ENCODE measurements at places on chromosomes 6 and 20.

DNA sequence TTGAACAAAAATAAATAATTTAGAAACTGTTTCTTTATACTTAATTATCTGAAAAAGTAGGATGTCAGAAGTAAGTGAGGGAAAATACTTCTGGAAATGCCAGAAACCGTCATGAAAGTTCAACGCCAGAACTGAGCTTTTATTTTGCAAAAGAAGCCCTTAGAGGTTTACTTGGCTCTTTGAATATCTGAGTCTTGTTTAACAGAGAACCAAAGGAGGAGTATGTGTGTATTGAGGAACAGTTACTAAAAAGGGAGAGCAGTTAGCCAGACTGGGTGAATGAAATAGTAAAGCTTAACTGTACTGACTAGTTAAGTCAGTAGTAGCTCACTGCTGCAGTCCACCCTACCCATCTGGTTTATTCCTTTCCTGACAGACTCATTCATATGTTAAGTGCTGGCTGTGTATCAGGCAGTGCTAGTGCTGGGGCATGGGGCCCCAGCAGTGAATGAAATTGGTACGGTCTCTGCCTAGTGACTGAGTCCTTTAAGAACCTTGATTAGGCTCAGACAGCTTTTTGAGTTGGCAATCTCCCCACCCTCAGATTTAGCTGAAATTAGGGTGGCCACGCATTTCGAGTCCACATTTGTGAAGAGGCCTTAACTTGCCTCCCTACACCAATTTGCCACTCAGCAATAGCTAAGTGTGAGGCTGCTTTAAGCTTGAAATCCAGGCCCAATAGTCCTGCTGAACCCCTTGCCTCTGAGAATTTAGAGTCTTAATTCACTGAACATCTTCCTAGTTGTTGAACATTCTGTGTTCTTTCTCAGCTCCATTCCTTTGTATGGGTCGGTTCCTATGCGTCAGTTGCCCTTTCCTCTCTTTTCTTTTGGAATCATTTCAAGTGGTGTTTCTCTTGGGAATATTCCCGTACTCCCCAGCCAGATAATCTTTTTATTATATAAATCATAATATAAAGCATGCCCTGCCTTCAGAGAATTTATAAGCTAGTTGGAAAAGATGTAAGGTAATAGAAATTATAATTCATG, 20.2 kb downstream of the MAP3K4 start:
- no peak for DNase-seq

- peak; percentile 95 for DNase-seq
Observed at GRCh38 chr20:39823224-39823623, 861.1 kb downstream of the DHX35 start.

DNA sequence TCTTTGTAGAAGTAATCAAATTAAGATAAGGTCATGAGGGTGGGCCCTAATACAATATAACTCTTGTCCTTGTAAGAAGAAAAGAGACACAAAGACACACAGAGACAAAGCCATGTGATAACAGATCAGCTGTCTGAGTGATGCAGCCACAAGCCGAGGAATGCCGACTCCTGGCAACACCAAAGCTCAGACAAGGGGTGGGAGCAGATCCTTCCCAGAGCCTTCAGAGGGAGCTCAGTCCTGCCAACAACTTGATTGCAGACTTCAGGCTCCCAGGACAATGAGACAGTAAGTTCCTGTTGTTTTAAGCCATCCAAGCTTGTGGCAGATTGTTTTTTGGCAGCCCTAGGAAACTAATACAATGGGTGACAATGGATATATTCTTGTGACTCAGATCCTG, 325.0 kb upstream of the AGPAT4 start:
- DNase-seq, result no peak

GRCh38 chr6:95318137-95318536, 259.2 kb upstream of the MANEA start:
- no peak for DNase-seq

GRCh38 chr20:32678948-32679347, 5.2 kb upstream of the C20orf203 start:
- peak; percentile 62 for DNase-seq

DNA sequence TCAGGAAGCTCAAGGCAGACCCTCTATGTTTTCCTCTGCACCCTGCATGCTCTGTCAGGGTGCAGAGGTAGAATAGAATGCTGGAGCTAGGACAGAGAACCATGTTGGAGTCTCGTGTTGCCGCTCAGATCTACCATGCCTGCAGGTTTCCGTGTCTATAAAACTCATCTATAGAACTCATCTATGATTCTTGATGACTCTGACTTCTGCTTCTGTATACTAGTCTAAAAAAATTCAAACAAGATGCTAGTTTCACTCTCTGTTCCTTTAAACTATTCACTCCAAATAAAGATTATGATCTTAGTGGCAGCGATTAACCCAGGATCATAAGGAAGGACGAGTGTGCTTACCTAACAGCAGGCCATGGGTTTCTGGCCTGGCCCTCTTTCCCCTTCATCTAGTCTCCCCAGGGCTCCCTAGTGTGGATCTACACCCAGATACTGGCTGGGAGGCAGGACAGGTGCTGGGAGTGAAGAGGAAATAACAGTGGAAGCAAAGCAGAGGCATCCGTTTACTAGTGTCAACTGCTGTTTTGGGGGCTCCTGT, 162.7 kb upstream of the SUPT3H start:
- no peak for DNase-seq

DNA sequence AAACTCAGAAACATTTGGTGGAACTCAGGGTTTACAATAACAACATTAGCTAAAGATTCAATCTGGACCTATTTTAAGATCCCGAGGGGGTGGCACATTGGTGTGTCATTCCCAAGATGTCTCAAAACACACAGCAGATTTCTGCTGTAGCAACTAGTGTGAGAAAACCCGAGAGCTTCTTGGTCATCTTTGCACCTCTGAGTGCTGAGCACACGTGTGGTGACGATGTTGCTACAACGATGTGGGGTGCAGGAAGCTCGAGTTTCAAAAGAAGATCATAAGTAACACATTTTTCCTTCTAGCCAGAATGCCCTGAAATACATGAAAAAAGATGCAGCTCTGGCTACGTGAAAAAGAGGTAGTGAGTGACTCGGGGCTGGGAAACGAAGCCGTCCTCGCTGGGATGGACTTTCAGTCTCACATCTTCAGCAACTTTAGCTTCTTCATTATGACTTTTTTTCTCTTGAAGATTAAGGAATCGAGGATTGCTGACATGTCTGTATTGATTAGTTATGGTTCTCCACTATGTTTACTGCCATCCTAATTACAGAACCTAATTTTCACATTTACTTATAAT, 1.5 kb downstream of the RAMACL start:
- peak; percentile 79 for DNase-seq

GRCh38 chr6:158211273-158212055, 43.3 kb downstream of the GTF2H5 start:
- peak; percentile 73 for DNase-seq

GRCh38 chr6:54310377-54311152, 2.3 kb downstream of the TINAG start:
- DNase-seq, result no peak

DNA sequence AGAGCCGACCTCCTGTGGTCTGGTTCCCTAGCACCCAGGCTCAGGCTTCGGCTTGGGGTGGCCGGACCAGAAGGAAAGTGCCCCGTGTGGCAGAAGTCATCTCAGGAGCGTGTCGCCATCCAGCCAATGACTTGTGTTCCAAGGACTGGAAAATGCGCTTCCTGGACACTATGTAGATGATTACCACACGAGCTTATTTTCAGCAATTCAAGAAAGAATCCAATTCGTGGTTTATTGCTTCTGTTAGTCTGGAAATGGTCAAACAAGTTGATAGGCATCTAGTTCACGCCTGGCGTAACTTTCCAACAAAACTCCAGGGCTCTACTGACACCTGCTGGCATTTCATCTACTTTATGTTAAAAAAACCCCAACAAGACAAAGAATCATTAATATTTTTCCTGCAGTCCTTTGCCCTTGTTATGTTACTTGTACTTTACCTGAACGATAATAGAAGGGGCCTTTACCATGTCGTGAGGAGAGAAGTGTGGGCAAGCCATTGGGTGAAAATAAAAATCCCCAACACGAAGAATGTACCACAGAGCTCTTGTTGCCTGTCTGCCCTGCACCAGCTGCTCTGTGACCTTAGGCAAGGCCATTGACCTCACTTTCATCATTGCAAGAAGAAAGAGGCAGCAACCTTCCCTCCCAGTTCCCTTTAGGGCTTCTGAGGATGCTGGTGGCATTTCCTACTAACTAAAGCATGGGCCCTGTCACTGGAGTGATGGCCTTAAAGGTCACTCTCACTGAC, 154.7 kb upstream of the LAMP5 start:
- peak; percentile 65 for DNase-seq

GRCh38 chr6:47628448-47629272, 69.7 kb upstream of the ADGRF4 start:
- DNase-seq, result no peak

GRCh38 chr6:17966451-17966850, 21.0 kb downstream of the KIF13A start:
- DNase-seq, result peak; percentile 71

GRCh38 chr6:26029857-26030653, 57.2 kb upstream of the HFE start:
- DNase-seq, result no peak

GRCh38 chr6:36574679-36575078, 19.5 kb upstream of the SRSF3 start:
- DNase-seq, result no peak

DNA sequence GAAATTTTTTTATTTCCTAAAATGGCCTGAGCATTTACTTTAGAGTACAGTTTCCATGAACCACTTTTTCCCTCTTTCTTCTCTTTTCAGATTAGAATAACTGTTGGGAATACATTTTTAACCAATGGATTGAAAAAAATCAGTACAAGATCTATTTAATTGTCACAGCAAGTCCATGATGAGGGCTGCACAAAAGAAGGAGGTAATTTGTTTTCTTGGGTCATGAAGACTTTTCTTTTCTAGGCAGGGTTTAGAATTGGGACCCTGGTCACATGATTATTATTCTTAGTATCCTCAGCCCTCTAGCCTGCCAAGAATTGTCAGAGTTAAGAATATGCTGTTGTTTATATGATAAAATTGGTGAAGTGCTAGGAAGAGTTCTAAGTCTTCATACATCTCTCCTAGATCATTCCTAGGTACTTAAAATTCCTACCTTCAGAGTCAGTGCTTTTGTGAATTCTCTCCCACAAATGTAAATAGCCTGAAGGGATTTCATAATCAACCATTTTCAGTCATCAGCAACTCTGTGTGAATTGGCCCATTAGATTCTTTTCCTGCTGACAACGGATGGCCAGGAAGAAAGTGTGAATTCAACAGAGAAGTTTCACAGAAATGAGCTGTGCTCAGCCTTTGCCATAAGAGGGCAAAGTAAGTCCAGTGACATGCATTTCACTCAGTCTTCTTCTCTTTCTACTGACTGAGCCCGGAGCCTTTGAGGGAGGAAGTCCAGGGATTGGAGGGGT, 32.4 kb upstream of the TPBG start:
- DNase-seq, result peak; percentile 50

- DNase-seq, result no peak
Observed at GRCh38 chr6:138559143-138559542, 59.8 kb upstream of the NHSL1 start.

DNA sequence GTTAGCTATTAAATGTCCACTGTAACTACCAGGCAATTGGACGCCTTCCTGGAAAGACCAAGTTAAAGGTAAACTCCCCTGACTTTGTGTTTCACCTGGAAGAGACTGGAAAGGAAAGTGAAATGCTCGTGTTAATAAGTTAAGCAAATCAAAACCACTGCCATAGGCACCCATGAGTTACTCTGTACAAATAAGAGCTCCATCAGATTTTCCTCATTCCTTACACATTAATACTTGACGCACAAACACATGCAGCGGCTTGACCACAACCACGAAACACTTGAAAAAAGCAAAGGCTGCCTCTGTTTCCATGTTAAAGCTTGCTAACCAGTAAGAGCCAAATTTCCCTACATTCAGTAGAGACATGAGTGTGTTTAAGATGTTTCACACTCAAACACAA, 19.8 kb downstream of the GCM1 start:
- peak; percentile 13 for DNase-seq

DNA sequence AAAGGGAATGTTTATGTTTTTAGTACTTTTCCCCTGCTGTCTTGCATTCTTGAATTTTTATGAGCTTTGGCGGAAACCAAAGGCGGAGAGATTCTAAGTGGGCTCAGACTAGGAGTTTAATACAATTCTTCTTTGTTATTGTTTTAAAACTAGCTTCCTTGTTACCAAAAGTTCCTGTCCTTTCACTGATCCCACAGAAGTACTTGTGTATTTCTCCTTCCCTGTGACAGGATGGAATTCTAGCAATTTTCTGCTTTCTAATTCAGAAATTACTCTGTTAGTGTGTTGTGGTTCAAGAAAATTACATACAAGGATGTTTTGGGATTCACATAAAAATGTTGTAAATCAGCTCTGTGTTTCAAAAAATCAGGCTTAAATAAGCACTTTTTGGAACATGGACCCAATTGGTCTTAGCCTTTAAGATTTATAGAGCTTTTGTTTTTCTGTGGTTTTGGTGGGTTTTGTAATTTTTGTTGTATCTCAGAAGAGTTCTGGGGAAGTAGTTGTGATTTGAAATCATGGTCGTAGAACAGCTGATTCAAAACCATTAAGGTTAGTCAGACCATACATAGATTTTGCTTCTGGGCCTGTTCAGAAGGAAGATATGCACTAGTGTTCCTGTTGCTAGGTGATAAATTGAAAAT, 17.6 kb upstream of the CTAGE9 start:
- DNase-seq, result peak; percentile 9

DNA sequence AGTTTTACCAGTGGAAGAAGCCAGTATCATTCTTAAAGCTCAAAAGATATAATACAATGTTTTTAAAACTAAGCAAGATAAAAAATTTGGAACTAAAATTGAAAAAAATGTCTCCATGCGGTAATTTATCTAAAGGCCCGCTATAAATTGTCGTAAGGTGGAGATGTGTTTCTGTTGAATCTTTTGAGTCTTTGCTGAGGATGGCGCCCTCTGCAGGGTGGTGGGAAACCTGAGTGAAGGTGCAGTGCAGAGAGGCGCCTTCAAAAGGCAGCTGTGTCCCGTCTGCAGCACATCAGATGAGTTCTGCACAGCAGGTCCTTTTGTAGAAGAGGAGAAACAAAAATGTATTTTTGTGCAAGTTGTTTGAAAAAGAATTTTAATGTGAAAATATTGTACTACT, 29.4 kb upstream of the KIF25 start:
- DNase-seq, result no peak

DNA sequence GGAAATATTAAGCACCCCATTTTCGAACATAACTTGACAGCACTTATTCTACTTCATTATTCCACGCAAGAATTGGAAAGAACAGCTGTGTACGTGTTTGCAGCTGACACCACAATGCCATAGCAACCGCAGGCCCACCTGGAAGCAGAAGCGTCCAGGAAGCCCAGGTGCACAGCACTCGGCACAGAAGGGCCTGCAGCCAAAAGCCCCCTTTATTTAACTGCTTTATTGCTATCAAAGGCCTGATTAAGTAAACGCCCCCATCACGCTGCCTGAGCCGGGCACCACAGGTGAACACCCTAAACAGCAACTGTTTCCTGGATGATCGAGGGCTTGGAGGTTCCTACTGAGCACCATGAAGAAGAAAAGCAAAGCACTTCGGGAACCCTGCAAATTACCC, 6.3 kb downstream of the TAF4 start:
- DNase-seq, result no peak

- DNase-seq, result peak; percentile 75
Observed at GRCh38 chr6:90218959-90219208, 77.8 kb downstream of the BACH2 start.

All from fibroblast of skin of back (primary cell).